ENCODE measurements at places on chromosomes 7 and 10.

DNA sequence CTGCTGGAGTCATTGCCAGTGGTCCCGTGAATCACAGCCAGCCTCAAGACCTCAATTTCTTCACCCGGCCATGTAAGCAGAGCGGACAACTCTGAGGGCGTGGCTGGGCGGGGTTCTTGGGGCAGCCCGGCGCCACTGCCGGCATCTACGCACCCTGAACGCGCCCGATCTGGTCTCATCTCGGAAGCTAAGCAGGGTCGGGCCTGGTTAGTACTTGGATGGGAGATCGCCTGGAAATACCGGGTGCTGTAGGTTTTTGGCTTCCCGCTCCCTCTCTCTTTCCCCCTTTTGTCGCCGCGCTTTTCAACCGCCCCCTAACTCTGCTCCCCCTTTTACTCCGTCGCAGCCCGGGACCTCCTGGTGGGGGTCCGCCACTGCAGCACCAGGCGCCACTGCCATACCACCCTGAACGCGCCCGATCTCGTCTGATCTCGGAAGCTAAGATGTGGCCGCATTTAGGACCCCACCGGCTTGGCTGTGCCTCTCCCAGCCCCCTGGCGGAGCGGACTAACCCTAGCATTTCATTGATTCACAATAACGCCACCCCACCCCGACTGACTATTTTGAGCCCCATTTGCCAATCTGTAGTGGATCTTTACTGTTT lies 25.3 kb downstream of the GARIN1A start:
- DNase-seq = peak; percentile 56

DNA sequence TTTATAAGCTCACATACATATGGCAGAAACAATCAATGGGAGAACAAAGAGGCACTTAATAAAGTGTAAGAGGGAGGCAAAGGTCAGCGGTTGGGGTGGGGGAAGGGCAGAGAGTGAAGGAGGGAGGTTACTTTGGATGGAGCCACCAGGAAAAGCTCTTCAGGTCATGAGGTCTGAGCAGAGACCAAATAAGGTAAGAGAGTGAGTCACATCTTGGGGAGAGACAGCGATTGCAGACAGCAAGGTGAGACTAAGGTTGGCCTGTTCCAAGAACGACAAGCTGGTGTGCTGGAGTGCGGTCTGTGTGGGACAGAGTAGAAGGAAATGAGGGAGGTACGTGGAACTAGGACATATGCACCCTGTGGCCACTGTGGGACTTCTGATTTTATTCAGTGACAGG lies 74.3 kb upstream of the TOMM7 start:
- no peak for DNase-seq

DNA sequence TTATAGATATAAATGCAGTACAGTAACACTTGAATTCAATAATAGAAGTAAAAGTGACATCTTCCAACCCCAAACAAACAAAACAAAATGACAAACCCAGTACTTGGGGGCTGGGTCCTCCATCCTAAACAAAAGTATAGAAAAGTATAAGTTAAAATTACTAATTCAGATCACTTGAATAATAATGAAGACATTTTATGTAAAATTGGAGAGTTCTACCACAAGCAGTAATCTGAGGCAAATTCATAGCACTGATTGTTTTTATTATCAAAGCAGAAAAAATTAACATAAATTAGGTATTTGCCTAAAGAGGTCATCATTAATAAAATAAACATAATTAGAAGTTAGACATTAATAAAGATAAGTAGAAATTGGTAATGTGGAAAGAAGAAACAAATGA lies 81.5 kb downstream of the ITPRID1 start:
- no peak for DNase-seq

GRCh38 chr7:45679516-45679915 lies 105.3 kb downstream of the ADCY1 start:
- DNase-seq = peak; percentile 3

GRCh38 chr10:101879456-101880231 lies 36.0 kb upstream of the KCNIP2 start:
- DNase-seq = no peak

GRCh38 chr7:51430480-51431086 lies 114.0 kb upstream of the COBL start:
- peak; percentile 59 for DNase-seq

DNA sequence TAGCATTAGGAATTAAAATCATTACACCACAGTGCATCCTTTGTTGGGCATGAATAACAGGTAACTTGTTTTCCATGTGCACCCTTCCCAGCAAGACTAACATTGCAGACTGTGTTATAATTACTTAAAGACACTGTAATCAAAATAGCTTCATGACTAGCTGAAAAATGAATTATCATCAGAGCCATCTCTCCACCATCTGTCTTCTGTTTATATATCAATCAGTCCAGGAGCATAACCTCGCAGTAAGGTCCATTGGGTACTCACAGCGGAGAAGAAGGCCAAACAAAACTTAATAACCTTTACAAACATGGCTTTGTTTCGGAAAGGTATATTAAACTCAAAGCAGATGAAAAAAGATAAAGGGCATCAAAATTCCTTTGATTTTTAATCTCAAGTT lies 90.6 kb downstream of the ODAD2 start:
- no peak for DNase-seq

DNA sequence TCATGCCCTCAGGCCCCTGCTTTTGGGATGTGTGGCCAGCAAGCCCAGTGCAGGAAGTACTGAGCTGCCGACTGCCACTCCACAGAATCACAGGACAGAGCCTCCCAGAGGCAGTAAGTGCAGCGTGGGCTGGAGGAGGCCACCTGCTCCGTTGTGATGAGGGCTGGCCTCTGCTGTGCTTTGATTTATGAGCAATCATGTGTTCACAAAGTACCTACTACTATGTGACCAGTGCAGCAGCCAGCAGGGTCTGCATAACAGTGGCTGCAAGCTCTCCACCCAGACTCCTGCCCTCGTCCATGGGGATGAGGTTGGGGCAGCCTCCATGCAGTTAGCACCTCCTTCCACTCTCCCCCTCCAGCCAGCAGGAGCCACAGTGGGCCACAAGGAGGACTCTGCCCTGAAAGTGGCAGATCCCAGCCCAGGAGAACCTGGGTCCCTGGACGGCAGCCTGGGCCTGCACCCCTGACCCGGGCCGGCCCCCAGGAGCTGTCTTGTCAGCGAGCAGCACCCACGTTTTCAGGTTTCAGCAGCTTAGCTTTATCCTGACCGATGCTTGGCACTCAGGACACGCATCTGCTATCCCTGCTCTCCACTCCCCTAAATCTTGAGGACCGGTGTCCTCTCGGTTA lies 37.7 kb upstream of the INSIG1 start:
- DNase-seq = no peak

- no peak for DNase-seq
These were observed 9.3 kb downstream of the WEE2 start for GRCh38 chr7:141717450-141717849.

All from femur (tissue), 1 donor.